Activated CD4-positive, alpha-beta T cell treated with anti-CD3 and anti-CD28 coated beads, Interleukin-2, amount 50 U/mL, for 24 hours (primary cell): ENCODE measurements at places on chromosomes 2 and 18.

DNA sequence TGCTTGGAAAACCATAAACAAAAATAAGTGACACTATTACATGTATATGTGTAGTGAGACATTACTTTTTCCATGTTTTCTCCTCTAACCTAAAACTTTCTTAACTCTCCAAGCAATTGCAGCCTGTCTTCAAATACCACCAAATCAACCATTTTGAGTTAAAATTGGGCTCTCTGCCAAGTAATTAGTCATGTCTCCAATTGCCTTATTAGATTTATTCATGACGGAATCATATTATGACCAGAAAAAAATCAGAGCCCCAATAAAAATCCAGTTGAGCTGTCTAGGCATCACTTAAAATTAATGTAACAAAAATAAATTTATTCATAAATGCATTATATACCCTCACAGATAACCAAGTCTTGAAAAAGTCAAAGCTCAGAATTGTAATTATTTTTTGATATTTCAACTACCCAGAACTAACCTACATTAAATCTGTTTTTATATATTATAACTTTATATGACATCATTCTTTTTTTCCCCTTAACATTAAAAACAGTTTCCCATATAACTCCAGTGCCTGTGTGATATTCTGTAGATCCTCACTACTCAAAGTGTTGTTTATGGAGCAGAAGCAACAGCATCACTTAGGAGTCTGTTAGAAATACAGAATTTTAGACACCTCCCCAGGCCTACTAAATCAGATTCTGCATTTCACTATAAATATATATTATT is 157.0 kb downstream of the ERBB4 start:
- DNase-seq: no peak

- DNase-seq: no peak
These were observed 37.4 kb downstream of the ACTR2 start for GRCh38 chr2:65264821-65265670.

GRCh38 chr2:136422512-136422911 is 304.6 kb upstream of the CXCR4 start:
- no peak for DNase-seq

GRCh38 chr2:208127090-208127489 is 2.5 kb downstream of the CRYGC start:
- no peak for DNase-seq

DNA sequence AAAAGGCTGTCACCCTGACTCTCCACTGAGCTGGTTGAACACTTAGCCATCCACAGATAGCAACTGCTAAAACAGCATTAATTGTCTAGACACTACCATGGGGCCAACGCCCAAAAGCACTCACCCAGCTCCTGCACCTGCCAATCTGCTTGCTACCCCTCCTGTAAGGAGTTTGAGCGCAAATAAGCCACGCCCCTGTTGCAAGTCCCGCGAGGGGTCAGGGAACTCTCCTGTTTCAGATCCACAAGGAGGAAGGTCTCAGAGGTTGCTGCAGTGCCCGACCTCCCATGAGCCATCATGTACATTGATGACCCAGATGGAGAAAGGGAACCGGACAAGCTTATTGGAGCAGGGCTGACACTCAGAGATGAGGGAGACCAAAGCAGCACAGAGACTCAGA is 106.8 kb downstream of the ZNF516 start:
- no peak for DNase-seq

- no peak for DNase-seq
These were observed 98.6 kb downstream of the AGAP1 start for GRCh38 chr2:235592430-235592829.

GRCh38 chr2:170685591-170685990 is 29.5 kb upstream of the SP5 start:
- DNase-seq: no peak

GRCh38 chr2:68594041-68594440 is 49.3 kb upstream of the PROKR1 start:
- DNase-seq: no peak

DNA sequence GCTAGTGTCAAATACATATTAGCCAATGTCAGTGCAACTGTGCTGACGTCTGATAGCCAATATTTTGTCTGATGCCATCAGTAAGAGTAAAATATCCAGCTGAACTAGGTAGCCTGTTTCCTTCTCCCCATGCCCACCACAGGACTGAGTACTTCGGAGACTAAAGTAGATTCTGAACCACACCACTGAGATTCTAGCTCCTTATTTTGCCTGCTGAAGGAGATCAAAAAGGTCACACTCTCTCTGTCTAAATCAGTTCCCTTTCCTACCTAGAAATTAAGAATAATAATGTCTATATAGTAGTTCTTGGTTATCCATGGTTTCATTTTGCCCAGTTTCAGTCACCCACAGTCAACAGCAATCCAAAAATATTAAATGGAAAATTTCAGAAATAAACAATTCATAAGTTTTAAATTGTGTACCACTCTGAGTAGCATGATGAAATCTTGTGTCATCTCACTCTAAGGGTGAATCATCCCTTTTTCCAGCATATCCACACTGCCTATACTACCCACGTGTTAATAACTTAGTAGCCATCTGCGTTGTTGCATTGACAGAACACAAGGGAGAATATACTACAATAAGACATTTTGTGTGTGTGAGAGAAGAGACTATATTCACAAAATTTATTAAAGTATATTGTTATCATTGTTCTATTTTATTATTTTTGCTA is 1043.3 kb upstream of the PIK3C3 start:
- no peak for DNase-seq

GRCh38 chr18:22711192-22711685 is 221.9 kb upstream of the RBBP8 start:
- DNase-seq: no peak

DNA sequence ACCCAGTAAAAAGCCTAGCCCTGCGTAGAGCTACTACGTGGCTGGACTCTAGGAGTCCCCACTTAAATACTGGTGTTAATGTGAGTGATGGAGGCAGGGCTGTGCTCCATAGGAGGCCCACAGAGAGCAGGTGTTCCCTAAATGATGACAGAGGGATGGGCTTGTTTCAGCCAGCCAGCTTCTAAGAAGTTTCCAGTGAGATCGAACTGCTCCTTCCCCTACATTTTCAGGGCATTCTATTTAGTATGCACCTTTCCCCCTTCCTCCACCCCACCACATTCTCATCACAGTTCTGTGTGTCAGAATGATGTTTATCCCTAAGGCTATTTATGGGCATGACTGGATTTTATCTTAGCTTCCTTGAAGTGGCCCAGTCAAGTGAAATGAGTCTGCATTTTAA is 213.0 kb downstream of the TRIB2 start:
- no peak for DNase-seq

DNA sequence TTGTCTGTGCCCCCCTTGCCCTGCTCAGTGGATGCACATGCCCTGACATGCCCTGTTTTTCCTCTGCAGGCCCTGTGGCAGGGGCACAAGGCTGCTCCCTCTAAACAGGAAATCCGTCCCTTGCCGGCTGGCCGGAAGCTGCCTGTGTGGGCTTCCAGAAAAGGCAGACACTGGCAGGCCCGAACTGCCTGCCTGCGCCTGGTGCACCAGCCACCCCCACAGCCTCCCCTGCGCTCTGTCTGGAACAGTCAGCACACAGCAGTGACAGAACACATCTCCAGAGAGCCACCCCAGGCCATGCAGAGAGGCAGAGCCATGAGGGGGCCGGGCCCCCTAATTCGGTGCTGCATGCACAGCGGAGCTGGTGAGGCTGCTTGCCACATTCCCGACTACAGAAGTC is 33.5 kb downstream of the LOXHD1 start:
- no peak for DNase-seq

GRCh38 chr2:229646186-229646723 is 68.1 kb downstream of the DNER start:
- DNase-seq: no peak

DNA sequence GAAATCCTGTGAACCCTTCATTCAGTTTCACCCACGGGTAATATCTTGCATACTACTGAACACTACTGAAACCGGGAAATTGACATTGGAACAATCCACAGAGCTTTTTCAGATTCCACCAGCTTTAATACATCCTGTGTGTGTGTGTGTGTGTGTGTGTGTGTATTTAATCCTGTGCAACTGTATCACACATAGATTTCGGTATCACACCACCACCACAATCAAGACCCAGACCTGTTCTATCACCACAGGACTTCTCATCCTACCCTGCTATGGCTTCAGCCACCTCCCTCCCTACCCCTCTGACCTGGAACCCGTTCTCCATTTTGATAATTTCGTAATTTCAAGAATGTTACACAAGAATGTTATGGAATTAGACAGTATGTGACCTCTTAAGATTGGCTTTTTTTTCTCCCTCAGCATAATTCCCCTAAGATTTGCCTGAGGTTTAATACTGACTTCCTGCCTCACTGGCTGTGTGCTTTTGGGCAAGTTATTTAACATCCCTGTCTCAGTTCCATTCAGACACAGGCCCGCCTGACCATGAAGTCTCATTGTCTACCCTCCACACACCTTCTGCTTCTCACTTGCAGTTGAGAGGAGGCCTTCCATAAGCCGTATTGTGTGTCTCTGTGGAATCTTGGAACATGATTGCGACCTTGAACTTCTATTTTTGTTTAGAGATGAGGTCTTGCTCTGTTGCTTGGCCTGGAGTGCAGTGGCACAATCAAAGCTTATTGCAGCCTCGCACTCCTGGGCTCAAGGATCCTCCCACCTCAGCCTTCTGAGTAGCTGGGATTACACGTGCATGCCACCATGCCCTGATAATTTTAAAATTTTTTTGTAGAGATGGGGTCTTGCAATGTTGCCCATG is 14.4 kb upstream of the TMEM131 start:
- no peak for DNase-seq

DNA sequence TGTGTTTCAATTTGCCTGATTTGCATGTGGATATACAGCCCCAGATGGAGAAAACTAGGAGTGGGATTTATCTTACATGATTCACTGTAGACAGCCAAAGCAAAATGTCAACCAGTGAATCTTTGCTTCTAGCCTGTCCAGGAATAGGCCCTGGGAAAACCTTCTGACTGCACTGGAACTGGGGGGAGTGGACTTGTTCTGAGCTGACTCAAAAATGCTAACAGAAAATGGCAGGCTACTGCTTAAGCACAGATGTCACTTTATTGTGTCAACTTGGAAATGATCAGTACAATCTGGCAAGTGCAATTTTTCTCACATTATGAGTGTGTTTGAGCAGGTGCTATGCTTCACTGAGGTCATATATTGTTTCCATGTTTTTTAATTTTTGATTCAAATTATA is 593.7 kb downstream of the NRXN1 start:
- DNase-seq: no peak

- DNase-seq: no peak
These were observed 121.9 kb upstream of the MSTN start for GRCh38 chr2:190184460-190184859.

- DNase-seq: no peak
These were observed 102.5 kb downstream of the FIGN start for GRCh38 chr2:163633291-163633690.

DNA sequence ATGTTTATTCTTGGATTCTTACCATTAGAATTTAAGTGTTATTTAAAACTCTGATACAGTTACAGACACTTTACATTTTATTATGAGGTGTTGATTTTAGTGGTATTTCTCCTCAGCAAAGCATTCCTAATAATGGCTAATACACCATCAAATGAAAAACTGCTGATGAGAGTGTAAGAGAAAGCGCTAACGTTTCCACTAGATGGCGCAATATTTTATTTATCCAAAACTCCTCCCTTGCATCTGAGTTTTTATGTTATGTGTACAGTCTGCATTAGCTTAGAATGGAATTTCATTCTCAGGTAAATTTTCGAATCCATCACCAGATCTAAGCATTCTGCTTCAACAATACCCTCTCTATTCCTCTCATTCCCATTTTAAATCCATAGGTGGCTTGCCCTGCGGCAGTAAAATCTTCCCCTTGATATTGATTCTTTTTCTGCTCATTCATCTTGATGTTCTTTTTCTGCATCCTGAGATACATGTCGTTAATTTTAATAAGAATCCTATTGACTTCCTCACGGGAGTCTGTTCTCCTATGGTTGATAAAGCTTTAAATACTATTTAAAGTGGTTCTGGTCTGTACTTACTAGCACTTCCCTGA is 53.9 kb downstream of the PRKRA start:
- no peak for DNase-seq

DNA sequence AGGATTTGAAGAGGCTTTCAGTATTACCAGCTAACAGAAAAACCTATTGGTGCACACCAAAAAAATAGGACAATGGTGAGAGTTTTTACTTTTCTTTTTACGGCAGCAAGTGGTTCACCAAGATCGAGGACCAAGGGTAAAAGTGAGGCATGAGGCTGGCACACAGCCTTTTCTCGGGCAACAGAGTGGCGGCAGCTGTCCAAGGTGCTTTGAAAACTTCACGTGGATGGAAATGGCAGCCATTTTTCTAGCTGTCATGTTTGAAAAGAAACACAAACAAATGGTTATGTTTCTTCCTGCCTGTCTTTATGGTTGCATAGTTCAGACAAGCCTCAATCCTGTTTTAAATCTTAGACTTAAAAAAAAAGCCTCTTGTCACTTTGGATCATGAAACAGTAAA is 812.5 kb upstream of the CHAC2 start:
- no peak for DNase-seq

DNA sequence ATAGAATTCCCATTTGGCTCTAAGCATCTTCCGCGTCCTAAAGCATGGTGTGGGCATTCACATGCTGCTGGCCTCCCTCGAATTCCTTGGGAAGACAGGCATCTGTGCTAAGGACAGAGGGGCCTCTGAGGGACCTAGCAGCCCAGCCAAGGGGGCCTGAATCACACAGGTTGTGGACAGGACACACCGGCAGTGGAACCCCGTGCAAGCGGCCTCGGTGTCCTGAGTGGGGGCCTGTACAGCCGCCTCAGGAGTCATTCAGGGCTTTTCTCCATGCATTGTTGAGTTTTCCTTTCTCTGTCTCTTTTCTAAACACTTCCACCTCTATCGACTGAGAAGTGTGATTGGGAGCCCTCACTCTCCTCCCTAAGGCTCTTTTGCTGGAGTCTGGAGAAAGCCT is 44.3 kb upstream of the SMIM21 start:
- DNase-seq: no peak

DNA sequence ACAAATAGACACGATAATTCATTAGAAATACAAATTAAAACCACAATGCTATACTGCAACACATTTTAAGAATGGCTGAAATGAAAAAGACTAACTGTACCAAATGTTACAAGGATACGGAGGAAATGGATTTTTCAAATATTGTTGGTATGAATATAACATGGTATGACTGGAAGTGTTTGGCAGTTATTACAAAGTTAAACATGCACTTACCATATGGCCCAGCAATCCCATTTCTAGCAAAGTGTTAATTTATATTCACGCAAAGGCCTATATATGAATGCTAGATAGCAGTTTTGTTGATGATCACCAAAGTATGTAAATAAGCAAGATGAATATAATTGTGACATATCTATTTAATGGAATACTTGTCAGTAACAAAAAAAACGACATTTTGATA is 497.8 kb upstream of the FSIP2 start:
- DNase-seq: no peak

- no peak for DNase-seq
These were observed 1.7 kb downstream of the IL1RL1 start for GRCh38 chr2:102313025-102313424.

DNA sequence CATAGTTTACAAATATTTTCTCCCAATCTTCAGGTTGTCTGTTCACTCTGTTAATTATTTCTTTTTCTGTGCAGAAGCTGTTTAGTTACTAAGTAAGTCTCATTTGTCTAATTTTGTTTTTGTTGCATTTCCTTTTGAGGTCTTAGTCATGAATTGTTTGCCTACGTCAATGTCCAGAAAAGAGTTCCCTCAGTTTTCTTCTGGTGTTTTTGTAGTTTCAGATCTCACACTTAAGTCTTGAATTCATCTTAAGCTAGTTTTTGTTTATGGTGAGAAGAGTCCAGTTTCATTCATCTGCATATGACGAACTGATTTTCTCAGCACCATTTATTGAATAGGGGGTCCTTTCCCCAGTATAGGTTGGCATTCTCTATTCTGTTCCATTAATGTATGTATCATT is 1252.2 kb upstream of the TMEFF2 start:
- DNase-seq: no peak
